ENCODE measurements at places on chromosomes 4 and X.

- DNase-seq, result no peak
Measured at GRCh38 chr4:169153481-169154087, 117.2 kb downstream of the SH3RF1 start.

GRCh38 chr4:1002131-1002630, 9.0 kb upstream of the SLC26A1 start:
- no peak for DNase-seq

DNA sequence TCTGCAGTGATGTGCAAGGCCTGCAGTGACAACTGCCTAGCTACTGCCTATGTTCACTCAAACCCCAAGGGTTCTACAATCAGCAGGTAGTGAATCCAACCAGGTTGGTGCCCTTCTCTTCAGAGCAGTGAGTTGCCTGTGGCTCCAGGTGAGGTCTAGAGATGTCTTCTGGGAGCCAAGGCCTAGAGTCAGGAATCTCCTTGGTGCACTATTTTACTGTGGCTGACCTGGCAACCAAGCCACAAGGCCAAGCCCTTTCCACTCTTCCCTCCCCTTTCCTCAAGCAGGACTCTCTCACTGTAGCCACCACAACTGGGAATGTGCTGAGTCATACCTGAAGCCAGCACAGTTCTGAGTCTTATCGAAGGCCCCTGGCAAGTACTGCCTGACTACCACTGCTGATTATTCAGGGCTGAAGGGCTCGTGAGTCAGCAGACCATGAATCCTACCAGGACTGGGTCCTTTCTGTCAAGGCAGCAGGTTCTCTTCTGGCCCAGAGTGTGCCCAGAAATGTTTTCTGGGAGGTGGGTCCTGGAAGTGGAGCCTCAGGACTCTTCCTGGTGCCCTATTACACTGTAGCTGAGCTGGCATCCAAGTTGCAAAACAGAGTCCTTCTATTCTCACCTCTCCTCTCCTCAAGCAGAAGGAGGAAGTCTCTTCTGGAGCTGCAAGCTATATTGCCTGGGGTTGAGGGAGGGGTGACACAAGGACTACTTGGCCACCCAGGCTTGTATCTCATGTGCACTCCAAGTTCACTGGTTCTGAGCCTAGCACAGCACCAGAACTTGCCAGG, 111.6 kb downstream of the BTC start:
- no peak for DNase-seq

- no peak for DNase-seq
Measured at GRCh38 chr4:76363556-76364290, 57.2 kb downstream of the STBD1 start.

- DNase-seq, result peak; percentile 14
Measured at GRCh38 chrX:150486011-150486410, 82.4 kb upstream of the MTM1 start.

DNA sequence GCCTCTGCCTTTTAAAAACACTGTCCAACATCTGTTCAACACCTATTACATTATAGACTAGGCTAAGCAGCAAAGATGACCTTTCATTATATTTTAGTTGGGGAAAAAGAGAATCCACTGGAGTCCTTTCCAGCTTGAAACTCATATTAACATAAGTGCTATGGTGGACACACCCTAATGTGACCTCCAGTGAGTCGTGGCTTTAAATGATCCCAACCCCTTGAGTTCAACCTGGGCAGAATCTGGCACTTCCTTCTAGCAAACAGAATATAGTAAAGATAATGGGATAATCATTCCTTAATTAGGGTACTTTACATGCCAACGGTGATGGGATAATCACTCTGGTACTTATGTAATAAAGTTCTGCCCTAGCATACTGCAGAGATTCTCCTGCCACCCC, 162.6 kb downstream of the MAB21L2 start:
- no peak for DNase-seq

- DNase-seq, result no peak
Measured at GRCh38 chr4:182764642-182765041, 152.5 kb downstream of the DCTD start.

DNA sequence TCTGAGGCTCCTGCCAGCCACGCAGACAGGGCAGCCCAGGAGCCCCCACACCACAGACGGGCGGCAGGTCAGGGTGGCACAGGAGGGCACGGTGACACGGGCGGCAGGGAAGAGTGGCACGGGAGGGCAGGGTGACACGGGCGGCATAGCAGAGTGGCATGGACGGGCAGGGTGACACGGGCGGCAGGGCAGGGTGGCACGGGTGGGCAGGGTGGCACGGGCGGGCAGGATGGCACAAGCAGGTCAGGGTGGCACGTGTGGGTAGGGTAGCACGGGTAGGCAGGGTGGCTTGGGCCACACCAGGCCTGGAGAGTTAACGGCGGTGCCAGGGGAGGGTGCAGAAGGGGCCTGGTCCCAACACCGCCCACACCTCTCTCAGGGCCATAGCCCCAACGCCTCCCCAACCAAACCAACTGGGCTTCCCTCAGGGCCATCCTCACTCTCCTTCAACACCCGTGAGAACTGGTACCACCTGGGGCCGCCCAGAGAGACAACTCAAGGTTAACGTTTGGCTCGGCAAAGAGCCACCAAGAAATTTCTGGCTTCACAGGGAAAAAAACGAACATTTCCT, 3.4 kb downstream of the CTBP1 start:
- DNase-seq, result no peak

GRCh38 chr4:186134257-186134656, 29.8 kb downstream of the FAM149A start:
- no peak for DNase-seq

- no peak for DNase-seq
Measured at GRCh38 chr4:74190919-74191397, 33.0 kb downstream of the MTHFD2L start.

DNA sequence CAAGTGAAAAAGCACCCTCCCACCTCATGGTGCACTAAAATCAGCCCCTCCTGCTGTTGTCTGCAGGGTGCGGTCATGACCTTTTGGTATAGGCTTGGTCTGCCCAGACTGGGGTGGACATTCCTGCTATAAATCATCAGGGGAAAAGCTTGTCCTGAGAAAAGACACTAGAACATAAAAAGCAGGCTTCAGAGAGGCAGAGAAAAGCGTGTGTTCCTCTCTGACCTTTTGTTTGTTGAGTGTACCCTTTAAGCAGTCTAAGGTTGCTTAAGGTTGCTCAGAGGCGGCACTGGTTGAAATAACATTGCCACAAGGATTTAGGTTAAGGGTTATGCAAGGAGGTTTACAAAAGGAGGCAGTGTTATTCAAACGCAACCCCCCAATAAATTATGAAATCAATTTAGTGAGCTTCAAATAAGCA, 43.5 kb downstream of the CCDC158 start:
- no peak for DNase-seq

- DNase-seq, result no peak
Measured at GRCh38 chr4:78292341-78292740, 235.2 kb downstream of the FRAS1 start.

GRCh38 chrX:97987979-97988378, 1104.3 kb downstream of the RPA4 start:
- DNase-seq, result no peak

GRCh38 chrX:116009346-116009745, 161.2 kb upstream of the AGTR2 start:
- DNase-seq, result no peak

DNA sequence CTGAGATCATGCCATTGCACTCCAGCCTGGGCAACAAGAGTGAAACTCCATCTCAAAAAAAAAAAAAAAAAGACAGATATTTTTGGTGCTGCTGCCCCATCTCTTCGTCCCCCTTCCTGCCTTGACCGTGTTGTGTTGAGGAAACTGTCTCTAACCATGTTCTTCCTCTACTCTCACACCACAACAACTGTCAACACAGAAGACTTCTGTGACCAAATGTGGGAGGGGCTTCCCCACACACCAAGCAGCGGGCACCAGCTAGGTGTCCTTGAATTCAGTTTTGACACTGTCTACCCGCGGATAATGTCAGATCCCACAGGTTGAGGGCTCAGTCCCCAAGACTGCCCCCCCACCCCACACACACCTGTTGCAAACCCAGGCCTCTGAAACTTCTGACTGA, 104.7 kb upstream of the BCOR start:
- no peak for DNase-seq

- no peak for DNase-seq
Measured at GRCh38 chr4:161952382-161952781, 211.4 kb downstream of the FSTL5 start.

- no peak for DNase-seq
Measured at GRCh38 chr4:120877021-120877420, 45.5 kb downstream of the PRDM5 start.

GRCh38 chr4:85932500-85933290, 427.2 kb downstream of the MAPK10 start:
- DNase-seq, result no peak

DNA sequence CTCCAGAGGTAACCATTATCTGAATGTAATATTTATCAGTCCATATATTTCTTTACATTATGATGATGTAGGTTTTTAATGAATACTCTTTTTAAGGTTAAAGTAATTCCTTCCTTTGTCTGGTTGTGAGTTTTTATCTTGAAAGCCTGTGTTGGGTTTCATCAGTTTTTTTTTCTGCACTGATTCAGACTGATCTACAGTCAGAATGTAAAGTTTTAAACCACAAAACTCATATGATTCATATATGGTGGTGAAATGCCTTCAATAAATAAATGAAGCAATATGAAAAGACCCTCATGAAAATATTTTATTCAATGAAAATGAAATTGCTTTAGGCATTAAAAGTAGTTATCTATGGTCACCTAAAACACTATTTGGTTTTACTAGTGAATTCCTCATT, 47.1 kb downstream of the SORBS2 start:
- DNase-seq, result no peak

- DNase-seq, result no peak
Measured at GRCh38 chrX:29535212-29536162, 679.9 kb upstream of the MAGEB2 start.

GRCh38 chrX:19735244-19735643, 152.2 kb downstream of the SH3KBP1 start:
- no peak for DNase-seq

- no peak for DNase-seq
Measured at GRCh38 chrX:23656091-23656490, 11.2 kb upstream of the PRDX4 start.

- DNase-seq, result no peak
Measured at GRCh38 chrX:109601486-109601885, 23.5 kb downstream of the KCNE5 start.

- no peak for DNase-seq
Measured at GRCh38 chr4:19254486-19254885, 997.2 kb upstream of the SLIT2 start.

DNA sequence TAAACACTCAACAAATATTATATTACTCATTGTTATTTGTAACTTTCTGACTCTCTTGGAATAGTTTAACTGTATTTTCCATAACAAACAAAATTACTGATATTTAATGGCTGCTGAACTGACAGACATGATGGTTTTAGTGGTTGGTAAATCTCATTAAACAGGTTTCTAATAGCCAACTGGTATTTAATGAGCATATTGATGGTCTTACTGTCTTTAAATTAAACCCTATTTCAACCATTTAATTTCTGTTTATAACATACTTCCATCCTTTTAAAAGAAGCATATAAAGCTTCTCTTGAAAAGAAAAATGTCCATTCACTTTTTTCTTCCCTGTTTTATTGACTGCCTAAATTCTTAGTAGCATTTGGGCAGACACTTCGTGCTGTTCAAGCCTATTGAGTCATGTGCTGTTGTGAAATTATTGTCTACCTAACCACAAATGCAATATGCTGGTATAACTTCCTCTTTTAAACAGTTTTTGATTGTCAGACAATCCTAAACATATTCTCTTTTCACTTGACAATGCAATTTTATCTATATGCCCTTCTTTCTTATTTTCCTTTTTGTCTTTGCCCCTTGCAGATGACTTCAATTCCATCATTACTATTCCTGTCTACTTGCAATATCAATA, 163.9 kb upstream of the SLC7A11 start:
- no peak for DNase-seq

DNA sequence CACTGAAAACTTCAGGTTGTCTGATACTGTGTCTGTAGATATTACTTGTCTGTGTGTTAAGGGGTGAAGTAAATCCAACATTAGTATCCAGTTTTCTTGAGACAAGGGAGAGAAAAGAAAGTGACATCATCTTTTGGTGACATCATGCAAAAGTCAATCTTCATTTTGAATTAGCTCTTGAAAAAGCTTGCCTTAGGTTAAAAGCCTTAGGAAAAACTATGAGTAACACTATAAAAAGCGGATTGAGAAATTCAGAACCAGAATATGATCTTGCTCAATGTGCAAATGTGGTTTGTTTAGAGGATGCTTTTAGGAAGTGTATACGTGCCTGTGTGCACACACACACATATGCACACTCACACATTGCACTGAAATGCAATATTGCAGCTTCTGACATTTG, 345.8 kb upstream of the CASK start:
- DNase-seq, result no peak

DNA sequence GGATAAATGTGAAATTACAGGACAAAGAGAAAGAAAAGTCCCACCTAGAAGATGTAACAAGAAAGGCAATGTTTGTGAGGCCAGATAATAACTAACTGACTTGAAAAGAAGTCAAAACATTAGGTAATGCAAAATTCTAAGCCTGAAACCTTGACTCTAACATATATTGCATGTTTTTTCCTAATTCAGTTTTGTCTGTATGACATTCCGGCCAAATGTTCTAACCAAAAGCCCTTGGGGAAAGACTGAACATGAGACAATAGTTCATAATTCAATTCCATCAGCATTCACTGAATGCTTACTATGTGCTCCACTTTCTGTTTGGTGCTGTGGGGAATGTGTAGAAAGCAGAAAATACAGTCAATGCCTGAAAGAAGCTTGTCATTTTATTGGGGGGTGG, 84.8 kb upstream of the PLAC1 start:
- no peak for DNase-seq

- DNase-seq, result no peak
Measured at GRCh38 chrX:39969819-39970504, 127.8 kb downstream of the BCOR start.

DNA sequence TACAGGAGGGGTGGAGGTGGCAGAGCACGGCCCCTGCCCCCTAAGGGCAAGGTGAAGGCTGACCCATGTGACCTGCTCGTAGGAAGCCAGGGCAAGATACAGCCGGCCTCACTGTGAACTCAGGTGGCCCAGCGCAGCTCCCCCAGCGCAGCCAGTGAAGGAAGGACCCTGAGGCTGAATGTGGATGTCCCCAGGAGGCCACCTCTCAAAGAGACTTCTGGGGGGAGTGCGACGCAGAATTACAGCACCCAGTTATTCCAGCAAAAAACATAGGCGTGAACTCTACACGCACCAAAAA, 52.6 kb downstream of the ZFYVE28 start:
- no peak for DNase-seq

- DNase-seq, result peak; percentile 81
Measured at GRCh38 chr4:76993787-76994641, 44.5 kb downstream of the SEPTIN11 start.
